Stimulated activated CD4-positive, alpha-beta T cell treated with anti-CD3 and anti-CD28 coated beads, Interleukin-15, amount 100 ng/mL, for 1 hour (primary cell): ENCODE measurements at places on chromosomes 1 and 21.

GRCh38 chr1:63593303-63593885, at the start of gene PGM1:
TSS of gene PGM1 (plus strand) at chr1:63593411. CDS start at chr1:63593489, 78 bp downstream.
- DNase-seq = peak; percentile 67

- DNase-seq = peak; percentile 48
These were observed 10.2 kb downstream of the IRF2BP2 start for GRCh38 chr1:234599617-234600417.

- no peak for DNase-seq
These were observed 25.7 kb downstream of the COA6 start for GRCh38 chr1:234398849-234399381.

GRCh38 chr21:25573409-25574206, 33.7 kb downstream of the MRPL39 start:
- no peak for DNase-seq

- no peak for DNase-seq
These were observed 405 bp upstream of the RAB29 start for GRCh38 chr1:205775717-205776056.

DNA sequence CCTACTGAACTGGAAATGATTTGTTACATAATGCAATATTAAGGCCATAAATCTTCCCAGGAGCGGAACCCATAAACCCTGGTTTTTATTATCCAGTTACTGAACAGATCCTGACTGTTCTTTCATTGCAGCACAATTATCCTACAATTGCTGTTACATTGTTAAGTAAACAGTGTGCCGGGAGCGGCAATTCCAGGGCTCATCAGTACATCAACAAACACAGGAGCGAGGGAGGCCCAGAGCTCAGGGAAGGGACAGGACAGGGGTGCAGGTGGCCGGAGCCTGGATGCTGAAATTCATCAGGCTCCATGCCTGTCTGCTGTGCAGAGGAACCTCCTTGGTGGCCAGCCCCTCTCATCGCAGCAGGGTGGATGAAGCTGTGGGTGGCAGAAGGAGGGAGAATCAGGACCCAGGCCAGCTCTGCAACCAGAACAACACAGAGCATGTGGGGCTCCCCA, 544.7 kb downstream of the NPHP4 start:
- no peak for DNase-seq

DNA sequence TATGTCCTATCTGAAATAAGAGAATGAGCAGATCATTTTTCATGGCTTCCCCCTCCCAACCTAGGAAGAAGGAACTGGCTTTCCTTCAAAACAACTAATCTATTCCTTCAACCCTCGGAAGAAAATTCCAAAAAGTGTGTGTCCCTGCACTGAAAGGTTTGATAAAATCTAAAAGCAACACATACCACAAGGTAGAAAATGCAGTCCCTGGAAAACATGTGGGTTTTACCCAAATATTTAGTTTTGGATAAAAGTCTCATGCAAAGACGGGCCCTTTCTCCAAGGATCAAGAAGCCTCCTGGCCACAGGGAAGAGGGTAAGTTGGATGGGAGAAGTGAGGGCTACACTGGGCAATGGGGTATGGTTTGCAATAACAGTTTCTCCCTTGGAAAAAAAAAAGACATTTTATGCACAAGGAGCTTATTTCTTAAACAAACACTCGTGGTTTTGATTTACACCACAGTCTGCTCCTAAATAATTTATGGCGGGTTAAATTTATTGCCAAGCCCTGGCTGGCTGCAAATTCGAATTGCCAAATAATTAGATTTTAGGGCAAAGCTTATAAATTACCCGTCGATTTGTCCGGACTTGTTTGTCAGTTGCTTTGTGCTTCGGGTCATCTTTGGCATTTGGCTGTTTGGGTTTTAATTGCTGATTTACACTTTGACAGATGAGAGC, 28.9 kb downstream of the ERI3 start:
- DNase-seq = no peak

DNA sequence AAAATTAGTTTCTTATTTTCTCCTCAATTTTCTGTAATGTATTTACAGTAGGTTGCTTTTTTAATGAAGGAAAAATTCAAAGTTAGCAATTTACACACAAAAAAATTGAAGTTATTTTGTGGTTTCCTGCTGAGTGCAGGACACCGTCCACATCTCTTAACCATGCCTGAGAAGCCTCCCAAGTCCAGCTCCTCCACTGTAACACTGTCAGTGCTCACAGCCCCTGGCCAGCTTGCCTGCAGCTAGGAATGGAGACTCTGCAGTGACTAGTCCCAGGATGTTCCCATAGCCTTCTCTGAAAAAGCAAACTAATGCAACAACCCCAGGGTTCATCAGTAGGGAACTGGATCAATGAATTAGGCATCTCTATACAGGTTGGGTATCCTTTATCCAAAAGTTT, 3.5 kb downstream of the A3GALT2 start:
- no peak for DNase-seq

GRCh38 chr1:12600880-12601633, 17.0 kb downstream of the DHRS3 start:
- peak; percentile 28 for DNase-seq

DNA sequence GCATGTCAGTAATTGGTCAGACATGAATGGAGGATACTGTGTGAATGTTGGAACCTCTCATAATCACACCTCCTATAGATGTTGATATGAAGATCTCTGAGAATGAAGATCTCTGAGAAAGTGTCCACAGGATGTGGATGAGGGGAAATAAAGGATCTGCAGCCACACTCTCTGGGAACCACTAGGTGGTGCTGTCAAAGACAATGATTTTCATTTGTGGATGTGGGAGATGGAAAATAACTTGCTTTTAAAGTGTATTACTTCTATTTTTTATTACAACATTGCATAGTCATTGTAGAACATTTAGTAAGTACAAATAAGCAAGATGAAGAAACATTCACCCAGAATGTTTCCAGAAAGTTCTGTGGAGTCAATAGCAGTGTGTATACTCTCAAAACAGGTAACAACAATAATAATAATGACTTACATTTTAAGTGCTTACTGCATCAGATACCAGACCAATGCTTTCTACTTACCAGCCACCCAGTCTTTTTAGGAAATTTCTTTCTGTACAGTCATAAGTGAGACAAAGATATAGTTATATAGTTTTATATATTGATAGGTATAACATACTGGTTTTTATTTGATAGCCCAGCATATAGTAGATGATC, 128.2 kb downstream of the ATG4C start:
- no peak for DNase-seq

DNA sequence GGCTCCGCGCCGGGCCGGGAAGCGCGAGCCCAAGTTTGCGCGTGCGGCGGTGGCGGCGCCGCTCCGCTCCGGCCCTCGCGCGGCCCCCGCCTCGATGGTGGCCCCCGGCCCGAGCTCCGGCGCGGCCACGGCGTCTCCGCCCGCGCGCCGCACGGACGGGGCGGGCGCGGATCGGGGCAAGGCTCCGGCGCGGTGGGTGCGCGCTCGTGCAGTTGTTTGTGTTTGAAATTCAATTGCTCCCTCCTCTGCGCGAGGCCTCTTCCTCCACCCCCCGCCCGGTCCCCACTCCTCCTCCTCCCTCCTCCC, at the start of gene HDGF:
Gene HDGF, minus strand, starts transcription at position 225 of the 306 bp plus-strand sequence. CDS start 246 bp downstream, outside the sequence.
- DNase-seq = no peak

DNA sequence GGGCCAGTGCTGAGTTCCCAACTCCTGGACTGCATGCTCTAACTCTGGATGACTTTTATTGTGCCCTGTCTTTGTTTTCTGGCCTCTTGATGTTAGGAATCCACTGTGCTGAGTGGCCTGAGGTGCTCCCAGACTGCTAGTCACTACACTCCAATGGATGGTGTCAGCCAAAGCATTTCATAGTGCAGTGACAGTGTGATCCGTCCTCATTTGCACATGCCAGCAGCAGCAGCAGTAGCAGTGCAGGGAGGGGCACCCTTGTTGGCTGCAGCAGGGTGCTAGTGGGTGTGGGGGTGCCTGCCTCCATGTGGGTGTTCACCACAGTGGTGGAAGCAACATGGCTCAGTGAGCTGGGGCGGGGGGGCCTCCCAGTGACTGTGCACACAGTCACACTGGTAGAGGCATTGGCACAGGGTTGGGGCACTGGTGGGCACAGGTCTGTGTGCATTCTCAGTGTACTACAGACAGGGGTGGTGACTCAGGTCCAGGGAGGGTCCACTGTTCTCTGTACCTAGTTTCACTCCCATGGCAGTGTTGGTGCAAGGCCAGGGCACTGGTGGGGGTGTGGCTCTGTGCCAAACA, 214.0 kb downstream of the ZC3H11B start:
- no peak for DNase-seq

DNA sequence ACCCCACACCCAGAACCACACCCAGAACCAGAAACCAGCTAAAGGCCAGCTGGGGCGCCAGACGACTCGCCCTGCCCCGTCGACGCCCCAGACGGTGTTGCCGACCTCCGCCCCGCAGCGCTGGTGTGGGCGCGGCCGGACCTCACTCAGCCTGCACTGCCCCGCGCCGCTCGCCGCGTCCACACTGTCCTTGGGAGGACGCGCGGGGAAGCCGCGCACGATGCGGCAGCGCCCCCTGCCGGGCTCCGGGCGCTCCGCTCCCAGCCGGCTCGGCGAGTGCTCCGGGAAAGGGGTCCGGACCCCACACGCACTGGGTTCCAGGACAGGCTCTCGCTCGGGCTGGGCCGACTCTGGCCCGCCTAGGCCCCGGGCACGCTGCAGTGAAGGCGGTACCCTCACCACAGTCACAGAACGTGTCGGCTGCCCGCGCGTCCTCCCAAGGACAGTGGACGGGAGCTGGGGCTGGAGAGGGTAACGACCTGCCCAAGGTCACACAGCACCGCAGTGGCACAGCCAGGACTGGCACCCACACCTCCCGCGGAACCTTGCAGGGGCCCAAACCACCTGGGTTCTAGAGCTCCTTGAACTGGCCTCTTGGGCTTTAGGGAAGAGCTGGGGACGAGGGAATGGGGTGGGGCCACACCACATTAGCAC, 90.2 kb downstream of the DMRTA2 start:
- DNase-seq = peak; percentile 35

DNA sequence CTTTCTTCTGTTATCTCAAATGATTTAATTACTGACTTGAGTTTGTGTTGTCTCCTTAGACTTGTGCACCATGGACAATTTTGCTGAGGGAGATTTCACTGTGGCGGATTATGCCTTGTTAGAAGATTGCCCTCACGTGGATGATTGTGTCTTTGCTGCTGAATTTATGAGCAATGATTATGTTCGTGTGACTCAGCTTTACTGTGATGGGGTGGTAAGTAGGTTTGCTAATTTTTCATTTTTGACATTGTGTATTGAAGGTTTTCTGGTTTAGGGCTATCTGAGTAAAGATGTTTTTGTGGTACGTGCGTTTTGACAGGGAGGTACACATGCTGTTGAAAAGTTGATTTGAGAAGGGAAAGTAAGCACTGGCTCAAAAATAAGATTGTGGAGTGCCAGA, 14.1 kb downstream of the TTC3 start:
- no peak for DNase-seq

DNA sequence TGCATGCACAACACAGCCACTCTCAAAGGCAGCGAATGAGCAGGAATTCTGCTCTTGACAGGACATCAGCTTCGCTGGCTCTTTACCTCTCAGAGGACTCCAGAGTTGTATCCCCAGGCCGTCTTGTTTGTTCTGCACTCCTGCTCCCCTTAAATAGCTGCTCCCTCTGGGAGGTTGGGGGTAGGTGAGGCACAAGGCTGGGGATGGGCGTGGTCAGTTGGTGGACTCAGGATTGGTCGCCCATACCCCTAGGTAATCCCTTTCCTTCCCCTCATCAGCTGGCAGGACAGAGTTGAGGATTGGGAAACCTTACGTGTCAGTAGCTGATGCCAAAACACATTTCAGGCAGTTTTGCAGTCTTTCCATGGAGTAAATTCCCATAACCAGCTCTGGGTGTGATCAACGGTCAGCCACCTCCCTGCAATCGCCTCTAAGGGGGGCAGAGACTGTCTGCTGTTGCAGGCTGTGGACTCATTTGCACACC, at the start of gene PLA2G2A:
Gene PLA2G2A, minus strand, starts transcription at position 125 of the 484 bp plus-strand sequence. CDS start 845 bp downstream, outside the sequence.
- no peak for DNase-seq

- no peak for DNase-seq
These were observed 5.4 kb upstream of the LRRC40 start for GRCh38 chr1:70210820-70211219.

GRCh38 chr1:163561580-163562295, 240.0 kb downstream of the NUF2 start:
- DNase-seq = no peak

DNA sequence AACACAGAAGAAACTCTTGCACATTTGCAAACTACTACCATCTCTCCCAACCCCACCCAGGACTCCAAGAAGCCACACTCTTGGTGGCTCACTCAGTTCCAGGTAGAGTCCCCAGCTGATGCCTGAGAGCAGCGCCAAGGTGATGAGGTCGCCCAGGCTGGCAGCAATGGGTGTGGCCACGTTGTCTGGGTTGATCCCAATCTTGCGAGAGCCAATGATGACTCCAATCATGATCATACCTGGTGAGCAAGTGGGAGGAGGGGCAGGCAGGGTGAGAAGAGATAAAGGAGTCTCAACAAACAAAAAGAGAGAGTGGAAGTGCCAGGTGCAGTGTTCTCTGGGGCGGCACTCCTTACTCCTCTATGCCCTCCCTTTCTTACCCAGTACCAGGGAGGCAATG, 14.4 kb downstream of the SLC41A1 start:
- DNase-seq = no peak

- DNase-seq = no peak
These were observed 75.4 kb downstream of the UBE4B start for GRCh38 chr1:10108134-10108663.

DNA sequence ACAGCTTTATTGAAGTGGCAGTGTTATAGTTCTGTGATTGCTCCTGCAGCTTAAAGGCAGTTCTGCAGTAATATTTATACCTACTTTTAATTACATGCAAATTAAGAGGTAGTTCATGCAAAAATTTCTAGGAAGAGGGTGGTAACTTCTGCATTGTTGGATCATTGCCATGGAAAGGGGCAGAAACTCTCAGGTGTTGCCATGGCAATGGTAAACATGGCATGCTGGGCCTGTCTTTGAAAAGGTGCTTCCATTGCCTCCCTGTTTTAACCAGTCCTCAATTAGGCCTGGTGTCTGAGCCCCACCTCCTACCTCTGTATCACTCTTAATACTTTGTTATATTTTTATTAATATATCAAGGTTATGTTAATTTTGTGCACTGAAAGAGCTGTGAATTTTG, 104.7 kb downstream of the DISC1 start:
- no peak for DNase-seq

GRCh38 chr1:223849352-223850254, 3.9 kb upstream of the TP53BP2 start:
- no peak for DNase-seq

DNA sequence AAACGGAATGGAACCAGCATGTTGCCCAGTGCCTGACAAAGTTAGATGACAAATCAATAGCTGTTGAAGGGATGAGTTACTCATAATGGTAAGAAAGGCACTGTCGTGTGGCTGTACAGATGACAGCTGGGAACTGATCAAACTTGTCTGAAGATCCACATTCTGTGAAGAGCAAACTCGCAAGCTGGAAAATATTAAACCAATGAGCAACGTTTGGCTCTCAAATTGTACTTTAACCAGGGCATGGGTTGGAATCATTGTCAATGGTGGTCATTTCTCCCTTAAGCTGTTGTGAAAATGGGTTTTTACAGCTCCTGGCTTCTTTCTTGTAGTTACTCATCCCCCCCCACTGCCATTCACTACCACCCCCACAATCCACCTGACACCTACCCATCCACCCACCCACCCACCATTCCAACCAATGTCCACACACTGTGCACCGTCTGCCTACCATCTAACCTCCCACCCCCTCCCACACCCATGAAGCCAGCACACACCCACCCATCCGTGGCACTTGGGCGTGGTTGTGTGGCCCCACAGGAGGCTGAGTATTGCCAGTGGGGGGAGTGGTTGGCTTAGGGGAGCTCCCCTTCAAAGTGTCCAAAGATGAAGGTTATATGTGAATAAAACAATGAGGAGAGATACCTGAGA, 46.7 kb downstream of the CLDN14 start:
- DNase-seq = no peak

- DNase-seq = no peak
These were observed 187.0 kb downstream of the TPR start for GRCh38 chr1:186188004-186188539.
